ENCODE measurements at places on chromosomes 6 and 20.

DNA sequence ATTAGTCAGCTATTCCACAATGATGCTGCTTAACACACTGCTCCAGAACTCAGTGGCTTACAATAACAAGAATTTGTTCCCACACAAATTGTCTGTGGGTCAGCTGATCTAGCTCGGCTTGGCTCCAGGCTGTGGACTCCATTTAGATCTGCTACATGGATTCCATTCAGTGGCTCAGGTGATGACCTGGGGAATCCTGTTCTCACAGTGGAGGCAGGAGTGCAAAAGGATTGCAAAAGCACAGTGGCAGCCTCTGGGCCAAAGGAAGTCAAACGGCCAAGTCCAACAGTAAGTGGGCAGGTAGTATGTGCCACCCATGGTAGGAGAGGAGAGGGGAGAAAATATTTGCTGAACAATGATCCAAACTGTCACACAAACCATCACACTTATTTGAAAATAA, 15.8 kb upstream of the LRRN4 start:
- no peak for DNase-seq

- no peak for DNase-seq
Measured at GRCh38 chr20:22562620-22563019, 21.8 kb downstream of the FOXA2 start.

DNA sequence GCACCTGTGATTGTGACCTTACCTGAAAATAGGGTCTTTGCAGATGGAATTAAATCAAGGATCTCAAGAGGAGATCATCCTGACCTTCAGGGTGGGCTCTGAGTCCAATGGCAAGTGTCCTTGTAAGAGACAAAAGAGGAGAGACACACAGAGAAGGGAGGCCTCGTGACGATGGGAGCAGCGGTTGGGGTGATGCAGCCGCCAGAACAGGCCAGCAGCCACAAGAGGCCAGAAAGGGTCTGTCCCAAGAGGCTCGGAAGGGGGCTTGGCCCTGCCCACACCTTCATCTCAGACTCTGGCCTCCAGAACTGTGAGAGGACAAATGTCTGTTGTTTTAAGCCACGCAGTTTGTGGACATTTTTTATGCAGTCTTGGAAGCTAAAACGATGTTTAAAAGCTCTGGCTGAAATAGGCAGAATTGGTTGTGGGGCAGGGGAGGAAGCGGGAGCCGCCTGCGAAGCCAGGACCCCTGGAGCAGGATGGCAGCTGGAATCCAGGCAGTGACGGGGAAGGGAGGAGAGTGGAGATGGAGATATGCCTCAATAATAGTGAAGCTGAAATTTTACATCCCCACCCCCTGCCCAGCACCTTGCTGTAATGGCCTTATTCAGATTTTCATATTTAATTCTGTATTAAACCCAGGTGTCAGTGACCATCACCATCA, 216.4 kb downstream of the ANKRD60 start:
- no peak for DNase-seq

DNA sequence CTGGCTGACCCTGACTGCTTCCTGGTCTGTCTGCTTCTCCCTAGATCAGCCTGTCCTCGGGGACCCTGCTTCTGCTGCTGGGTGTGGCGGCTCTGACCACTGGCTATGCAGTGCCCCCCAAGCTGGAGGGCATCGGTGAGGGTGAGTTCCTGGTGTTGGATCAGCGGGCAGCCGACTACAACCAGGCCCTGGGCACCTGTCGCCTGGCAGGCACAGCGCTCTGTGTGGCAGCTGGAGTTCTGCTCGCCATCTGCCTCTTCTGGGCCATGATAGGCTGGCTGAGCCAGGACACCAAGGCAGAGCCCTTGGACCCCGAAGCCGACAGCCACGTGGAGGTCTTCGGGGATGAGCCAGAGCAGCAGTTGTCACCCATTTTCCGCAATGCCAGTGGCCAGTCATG, 6.3 kb downstream of the NRSN2 start:
- no peak for DNase-seq

- no peak for DNase-seq
Measured at GRCh38 chr6:50305660-50306059, 255.9 kb upstream of the DEFB112 start.

GRCh38 chr6:7425808-7426190, 36.2 kb downstream of the RIOK1 start:
- no peak for DNase-seq

Measured in CMK (cell line).